ENCODE measurements at places on chromosomes 16 and 17.

GRCh38 chr17:54891176-54891821, 9.4 kb upstream of the TOM1L1 start:
- no peak for DNase-seq

GRCh38 chr16:54816471-54816870, 114.2 kb upstream of the IRX5 start:
- DNase-seq, result no peak

DNA sequence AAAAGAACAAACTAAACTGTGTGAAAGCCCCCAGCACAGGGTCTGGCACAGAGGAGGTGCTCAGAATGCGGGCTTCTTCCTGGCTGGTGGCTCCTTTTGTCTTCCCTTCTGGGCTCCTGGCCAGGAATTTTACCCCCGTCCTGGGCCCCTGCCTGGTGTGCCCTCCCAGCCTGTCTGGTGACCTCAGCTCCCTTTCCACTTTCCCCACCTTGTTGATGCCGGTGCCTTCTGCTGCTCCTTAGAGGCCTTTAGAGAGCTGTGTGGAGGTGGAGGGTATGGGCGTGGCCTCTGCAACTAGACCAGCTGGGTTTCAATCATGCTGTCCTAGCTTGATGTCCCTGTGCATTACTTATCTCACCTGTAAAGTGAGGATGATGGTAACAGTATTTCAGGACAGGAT, 16.8 kb downstream of the PIRT start:
- DNase-seq, result no peak

- DNase-seq, result no peak
Observed at GRCh38 chr16:66131895-66132294, 234.6 kb upstream of the CDH5 start.

- no peak for DNase-seq
Observed at GRCh38 chr17:44820631-44821212, 9.4 kb downstream of the GJC1 start.
